ENCODE measurements at places on chromosomes 5 and 9. TPM values are rescaled to one million over a fixed set of nuclear protein-coding genes. Genes with fewer than 3 reads are reported as not detected.

DNA sequence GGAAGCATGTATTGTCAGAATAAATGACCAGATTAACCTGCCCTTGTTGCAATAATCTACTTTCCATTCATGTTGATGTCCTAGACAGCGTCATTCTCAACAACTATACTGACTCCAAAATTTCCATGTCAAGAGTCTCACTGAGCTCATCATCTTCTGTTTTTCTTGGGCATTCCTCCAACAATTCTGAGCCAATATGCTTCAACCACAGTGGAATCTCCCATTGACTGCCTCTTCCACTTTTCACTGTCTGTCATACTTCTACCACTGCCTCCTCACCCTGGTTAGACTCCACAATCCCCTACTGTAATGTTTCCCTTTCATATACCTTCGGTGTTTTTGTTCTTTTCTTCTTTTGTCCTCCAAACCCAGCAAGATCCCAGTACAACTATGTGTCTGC lies 162.8 kb downstream of the TLE1 start:
- DNase-seq: no peak

GRCh38 chr9:18536554-18536953 lies 62.6 kb downstream of the ADAMTSL1 start:
- DNase-seq: no peak

- DNase-seq: no peak
These were observed 20.2 kb upstream of the TNC start for GRCh38 chr9:115138151-115138550.

GRCh38 chr5:172896465-172896864 lies 62.4 kb downstream of the ERGIC1 start:
- DNase-seq: no peak

- no peak for DNase-seq
These were observed 1.9 kb upstream of the LHX2 start for GRCh38 chr9:124009531-124010217.

LEAP2 gene
- 5.6 TPM for polyA plus RNA-seq

ABLIM3 gene
- polyA plus RNA-seq: 14.4 TPM
